ENCODE measurements at places on chromosomes 4 and X.

- DNase-seq = no peak
These were observed 108.0 kb downstream of the GPM6A start for GRCh38 chr4:175703956-175704600.

DNA sequence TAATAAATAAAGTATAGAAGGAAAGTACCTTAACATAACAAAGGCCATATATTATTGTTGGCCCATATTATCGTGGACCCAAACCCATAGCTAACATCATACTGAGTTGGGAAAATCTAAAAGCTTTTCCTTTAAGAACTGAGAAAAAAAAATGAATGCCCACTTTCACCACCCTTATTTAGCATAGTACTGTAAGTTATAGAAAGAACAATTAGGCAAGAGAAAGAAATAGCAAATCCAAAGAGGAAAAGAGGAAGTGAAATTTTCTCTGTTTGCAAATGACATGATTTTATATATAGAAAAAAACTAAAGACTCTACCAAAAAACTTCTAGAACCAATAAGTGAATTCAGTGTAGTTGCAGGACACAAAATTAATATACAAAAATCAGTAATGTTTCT is 1854.6 kb downstream of the PCDH7 start:
- no peak for DNase-seq

GRCh38 chrX:136162827-136163570 is 15.7 kb downstream of the FHL1 start:
- no peak for DNase-seq

- DNase-seq = no peak
These were observed 157.0 kb upstream of the TLL1 start for GRCh38 chr4:165715989-165716388.

GRCh38 chr4:154739111-154739510 is 4.7 kb upstream of the LRAT start:
- no peak for DNase-seq

GRCh38 chr4:38292529-38292928 is 332.3 kb downstream of the PTTG2 start:
- DNase-seq = no peak

- no peak for DNase-seq
These were observed 19.4 kb downstream of the DLG3 start for GRCh38 chrX:70464051-70464450.

DNA sequence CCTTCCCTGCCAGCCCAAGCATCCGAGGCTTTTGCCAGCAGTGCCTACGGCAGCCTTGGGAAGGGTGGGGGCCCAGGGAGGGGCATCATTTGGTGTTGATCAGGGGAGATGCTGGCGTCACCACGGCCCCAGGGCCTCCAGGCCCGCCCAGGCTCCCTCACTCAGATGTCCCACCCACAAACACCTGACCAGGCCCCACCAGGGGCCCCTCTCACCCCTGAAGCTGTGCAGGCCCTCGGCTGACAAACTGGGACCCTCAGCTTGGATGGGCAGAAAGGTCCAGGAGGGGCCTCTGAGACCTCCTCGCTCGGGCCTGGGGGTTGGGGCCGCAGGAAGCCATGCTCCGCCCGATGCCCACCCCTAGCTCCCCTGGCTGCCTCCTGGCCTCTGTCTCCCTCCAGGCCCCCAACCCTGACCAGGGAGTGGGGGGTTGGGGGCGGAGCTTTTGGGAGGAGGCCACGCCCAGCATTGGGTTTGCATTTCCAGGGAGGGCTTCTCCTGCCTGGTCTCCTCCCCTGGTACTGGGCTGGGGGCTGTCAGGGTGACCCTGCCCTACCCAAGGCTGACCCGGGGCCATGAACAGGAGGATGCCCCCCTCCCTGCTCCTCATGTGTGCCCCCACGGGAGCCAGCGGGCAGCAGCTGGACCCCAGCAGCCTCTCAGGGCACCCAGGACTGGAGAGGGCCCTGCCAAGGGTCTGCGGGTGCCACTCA is 33.4 kb upstream of the SPON2 start:
- DNase-seq = no peak

DNA sequence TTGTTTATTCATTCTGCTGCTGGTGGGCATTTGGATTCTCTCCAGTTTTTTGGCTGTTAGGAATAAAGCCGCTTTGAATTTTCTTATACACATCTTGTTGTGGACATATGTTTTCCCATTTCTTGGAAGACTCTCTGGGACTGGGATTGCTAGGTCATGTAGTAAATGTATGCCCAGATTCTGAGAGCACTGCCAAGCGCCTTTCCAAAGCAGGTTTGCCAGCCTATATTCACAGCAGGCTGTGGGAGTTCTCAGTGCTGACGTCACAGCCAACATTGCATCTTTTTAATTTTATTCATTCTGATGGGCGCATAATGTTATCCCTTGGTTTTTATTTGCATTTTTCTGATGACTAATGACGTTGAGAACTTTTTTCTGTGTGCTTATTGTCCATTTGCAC is 24.1 kb downstream of the TMEM271 start:
- DNase-seq = no peak

DNA sequence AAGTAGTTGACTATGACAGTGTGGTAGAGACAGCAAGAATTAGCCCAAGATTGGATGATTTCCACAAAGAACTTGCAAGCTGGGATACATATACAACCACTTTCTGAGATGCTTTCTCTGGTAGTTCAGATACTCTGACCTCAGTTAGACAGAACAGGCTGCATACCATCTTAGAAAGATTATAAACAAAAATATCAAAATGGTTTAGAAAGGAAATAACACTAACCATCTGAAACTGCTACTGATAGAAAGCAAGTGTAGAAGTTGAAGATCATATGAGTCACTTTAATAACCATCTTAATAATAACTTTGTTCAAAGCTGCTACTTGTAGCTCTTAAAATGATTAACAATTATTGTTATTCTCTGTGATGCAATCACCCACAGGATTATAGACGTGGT is 255.4 kb upstream of the TTC29 start:
- no peak for DNase-seq

GRCh38 chr4:90234916-90235547 is 107.8 kb downstream of the CCSER1 start:
- DNase-seq = no peak

GRCh38 chr4:147772056-147772455 is 40.2 kb downstream of the ARHGAP10 start:
- no peak for DNase-seq

DNA sequence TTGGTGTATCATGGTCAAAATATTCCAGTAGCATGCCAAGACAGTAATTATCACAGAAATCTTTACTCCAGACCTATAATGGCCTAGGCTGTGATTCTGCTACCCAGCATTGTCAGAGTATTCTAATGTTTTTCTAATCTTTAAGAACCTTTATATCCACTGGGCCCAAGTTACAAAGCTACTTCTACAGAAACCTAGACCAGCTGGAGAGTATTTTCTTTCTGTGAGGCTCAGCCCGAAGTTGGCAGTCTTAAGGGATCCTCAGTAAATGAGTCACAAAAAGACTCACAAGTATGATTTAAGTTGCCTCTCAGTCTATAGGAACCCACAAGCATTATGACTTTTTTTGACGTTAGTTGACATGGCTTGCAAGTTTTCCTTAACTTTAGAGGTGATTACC is 638.5 kb upstream of the FAM241A start:
- no peak for DNase-seq

GRCh38 chrX:107662824-107663223 is 34.5 kb downstream of the PRPS1 start:
- no peak for DNase-seq

DNA sequence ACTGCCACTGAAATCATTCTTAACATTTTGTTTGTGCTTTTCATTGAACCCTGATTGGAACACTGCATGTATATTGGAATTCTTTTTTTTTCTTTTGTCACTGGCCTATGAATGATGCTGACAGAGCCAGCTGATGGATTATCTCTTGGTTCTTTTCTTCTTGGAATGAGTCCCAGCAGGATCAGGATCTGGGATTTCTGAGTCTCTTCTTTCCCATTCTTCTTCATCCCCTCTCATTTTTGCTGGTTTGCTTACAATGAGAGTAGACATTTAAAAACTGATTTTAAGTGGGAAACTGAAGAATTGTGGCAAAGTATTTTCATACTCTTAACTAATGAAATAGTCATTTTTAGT is 9.0 kb downstream of the DCUN1D4 start:
- DNase-seq = no peak

GRCh38 chr4:3436798-3437581 is 4.8 kb upstream of the HGFAC start:
- no peak for DNase-seq

Measured in cortex of kidney (tissue), 1 donor.